ENCODE measurements at places on chromosomes 11 and 22.

DNA sequence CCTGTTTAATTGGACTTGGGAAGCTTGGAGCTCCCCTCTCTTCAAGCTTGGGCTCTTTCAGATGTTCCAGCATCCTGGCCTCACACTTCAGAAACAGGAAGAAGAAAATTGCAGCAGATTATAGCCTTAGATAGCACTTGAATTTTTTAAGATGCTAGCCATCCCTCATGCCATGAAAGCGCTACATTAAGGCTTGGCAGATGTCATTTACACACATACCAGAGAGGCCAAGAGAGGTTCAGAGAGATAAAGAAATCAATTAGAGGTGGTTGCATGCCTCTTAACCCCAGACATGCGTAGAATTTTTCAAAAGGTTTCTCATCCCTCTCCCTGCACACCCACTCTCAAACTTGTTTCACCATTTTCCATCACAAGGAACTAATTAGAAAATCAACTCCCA lies 31.9 kb upstream of the DBX1 start:
- no peak overlapping the region for H3K27ac ChIP-seq
- no peak overlapping the region for H3K4me3 ChIP-seq
- DNase-seq = no peak
- H3K27me3 ChIP-seq = peaks cover 3% of the 10 kb centered on the region
- H3K4me1 ChIP-seq = no peaks in the 10 kb centered on the region

GRCh38 chr22:36860821-36861659 lies at the start of gene NCF4:
Gene NCF4, plus strand, starts transcription at chr22:36861006. Its CDS starts 166 bp downstream, at chr22:36861172.
- peaks cover 1% of the 10 kb centered on the region for H3K27me3 ChIP-seq
- no peak within 1 kb of the TSS for H3K4me3 ChIP-seq
- no peak within 1 kb of the TSS for H3K27ac ChIP-seq
- DNase-seq = no peak
- H3K36me3 ChIP-seq = no peaks in the 10 kb centered on the region

DNA sequence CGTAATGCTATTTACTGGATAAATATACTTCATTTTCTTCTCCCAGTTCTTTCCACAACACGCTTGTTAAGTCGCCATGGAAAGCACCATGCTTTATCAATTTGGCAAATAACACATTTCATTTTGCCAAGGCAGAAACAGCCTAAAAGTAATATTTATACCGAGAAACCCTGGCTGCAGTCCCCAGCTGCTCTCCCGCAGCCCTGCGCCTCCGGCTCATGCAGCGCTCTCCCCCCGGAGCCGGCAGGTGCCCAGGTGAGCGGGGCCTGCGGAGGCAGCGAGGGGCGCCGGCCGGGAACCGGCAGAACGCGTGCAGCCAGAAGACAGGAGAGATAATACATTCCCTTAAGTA lies 681 bp upstream of the ARHGEF12 start:
- peaks cover 29% of the 10 kb centered on the region for H3K4me1 ChIP-seq
- peak overlapping the region; percentile 5 for H3K27ac ChIP-seq
- DNase-seq = no peak
- no peaks in the 10 kb centered on the region for H3K27me3 ChIP-seq
- H3K4me3 ChIP-seq = peak overlapping the region; percentile 89

- peaks cover 15% of the 10 kb centered on the region for H3K4me1 ChIP-seq
- peak overlapping the region; percentile 91 for H3K27ac ChIP-seq
- H3K27me3 ChIP-seq = no peaks in the 10 kb centered on the region
These were observed 311.8 kb downstream of the SBF2 start for GRCh38 chr11:9982127-9982795.

GRCh38 chr11:46345881-46346484 lies 1.3 kb upstream of the DGKZ start:
- no peak overlapping the region for H3K27ac ChIP-seq
- H3K4me1 ChIP-seq = peaks cover 11% of the 10 kb centered on the region
- DNase-seq = no peak
- H3K4me3 ChIP-seq = no peak overlapping the region
- 0 out of 2 replicates have a peak, but pooled peaks cover under 1% of the 10 kb centered on the region for H3K36me3 ChIP-seq
- H3K27me3 ChIP-seq = no peaks in the 10 kb centered on the region

DNA sequence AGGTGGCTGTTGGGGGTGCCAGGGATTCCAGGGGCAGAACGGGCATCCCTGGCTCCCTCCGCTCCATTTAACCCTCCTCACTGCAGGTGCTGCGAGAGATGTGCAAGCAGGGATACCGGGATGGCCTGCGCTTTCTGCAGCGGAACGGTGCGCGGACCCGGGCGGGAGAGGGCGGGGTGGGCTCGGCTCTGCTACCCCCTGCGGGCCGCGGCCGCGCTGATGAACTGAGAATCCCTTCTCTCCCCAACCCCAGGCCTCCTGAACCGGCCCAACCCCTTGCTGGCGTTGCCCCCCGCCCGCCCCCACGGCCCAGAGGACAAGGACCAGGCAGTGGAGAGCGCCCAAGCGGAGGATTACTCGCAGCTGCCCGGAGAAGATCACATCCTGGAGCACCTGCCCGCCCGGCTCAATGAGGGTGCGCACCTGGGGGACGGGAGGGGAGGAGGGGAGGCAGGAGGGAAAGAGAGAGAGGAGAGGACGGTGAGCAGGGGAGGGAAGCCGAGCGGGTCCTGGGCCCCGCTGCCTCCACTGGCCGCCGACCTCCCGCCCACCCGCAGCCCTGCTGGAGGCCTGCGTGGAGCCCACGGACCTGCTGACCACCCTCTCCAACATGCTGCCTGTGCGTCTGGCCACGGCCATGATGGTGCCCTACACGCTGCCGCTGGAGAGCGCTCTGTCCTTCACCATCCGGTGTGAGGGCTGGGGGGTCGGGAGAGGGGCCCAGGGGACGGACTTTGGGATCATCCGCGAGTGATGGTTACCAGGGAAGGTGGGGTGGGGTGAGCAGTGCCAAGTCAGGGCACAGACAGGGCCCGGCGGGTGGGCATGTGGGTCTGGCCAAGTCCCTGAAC lies 4.1 kb upstream of the CRACR2B start:
- no peak overlapping the region for H3K4me3 ChIP-seq
- no peak overlapping the region for H3K27ac ChIP-seq
- no peak for DNase-seq
- peaks cover 2% of the 10 kb centered on the region for H3K36me3 ChIP-seq
- H3K4me1 ChIP-seq = peaks cover 48% of the 10 kb centered on the region
- H3K27me3 ChIP-seq = no peaks in the 10 kb centered on the region

DNA sequence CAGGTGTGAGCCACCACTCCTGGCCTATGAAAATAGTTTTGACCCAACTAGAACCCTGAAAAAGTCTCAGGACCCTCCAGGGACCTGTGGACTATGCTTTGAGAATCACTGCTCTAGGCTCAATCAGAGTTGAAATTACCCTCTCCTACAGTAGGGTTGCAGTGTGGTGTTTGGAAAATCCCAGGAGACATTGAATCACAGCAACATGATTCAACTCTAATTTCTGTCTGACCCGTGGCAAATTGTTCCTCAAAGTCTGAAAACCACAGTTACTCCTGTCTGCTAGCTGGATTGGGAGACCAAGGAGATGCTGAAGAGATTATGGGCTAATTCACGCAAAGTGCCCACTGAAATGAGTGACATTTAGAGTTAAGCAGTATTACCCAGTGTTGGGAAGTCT lies 5.4 kb upstream of the MTMR3 start:
- H3K4me3 ChIP-seq = no peak overlapping the region
- no peak overlapping the region for H3K27ac ChIP-seq
- H3K27me3 ChIP-seq = no peaks in the 10 kb centered on the region
- no peak for DNase-seq
- no peaks in the 10 kb centered on the region for H3K4me1 ChIP-seq

DNA sequence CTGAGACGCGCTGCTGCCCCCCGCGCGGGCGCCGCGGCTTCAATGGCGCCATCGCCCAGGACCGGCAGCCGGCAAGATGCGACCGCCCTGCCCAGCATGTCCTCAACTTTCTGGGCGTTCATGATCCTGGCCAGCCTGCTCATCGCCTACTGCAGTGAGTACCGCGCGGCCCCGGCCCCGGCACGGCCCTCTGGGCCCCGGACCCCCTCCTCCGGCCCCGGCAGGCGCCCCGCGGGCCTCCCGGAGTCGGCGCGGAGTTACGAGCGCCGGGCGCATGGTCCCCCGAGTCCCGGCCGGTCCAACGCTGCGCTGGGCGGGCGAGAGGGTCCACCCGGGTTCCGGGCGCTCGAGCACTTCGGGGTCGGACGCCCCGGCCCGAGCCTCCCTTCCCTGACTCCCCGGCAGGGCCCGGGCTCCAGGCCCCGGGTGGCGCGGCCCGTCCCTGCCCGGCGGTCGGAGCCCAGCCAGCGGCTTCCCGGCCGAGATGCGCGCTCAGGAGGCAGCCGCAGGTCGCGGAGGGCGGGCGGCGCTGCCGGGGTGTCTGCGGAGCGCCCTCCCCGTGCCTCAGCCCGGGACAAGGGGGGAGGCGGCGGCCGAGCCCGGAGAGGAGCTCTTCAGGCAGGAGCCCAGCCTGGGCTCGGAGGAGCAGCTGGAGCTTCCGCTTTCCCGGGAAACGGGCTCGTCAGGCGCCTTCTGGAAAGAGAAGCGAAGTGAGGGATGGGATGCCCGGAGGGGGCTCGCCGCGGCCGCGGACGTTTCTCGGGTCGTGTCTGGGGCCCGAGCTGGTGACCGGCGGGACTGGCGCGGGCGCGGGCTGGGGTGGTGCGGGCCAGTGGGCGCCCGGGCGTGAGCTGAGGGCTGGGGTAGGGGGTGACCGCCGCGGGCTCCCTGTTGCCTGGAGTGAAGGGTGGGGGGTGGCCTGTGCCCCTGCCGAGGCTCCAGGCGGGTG lies 1337.8 kb downstream of the BRD1 start:
- H3K36me3 ChIP-seq = no peaks in the 10 kb centered on the region
- H3K27me3 ChIP-seq = no peaks in the 10 kb centered on the region
- H3K27ac ChIP-seq = no peak overlapping the region
- DNase-seq = no peak

GRCh38 chr11:34647131-34647530 lies 26.2 kb downstream of the EHF start:
- no peak for DNase-seq
- H3K4me1 ChIP-seq = peaks cover 20% of the 10 kb centered on the region
- H3K4me3 ChIP-seq = no peak overlapping the region
- no peaks in the 10 kb centered on the region for H3K27me3 ChIP-seq

GRCh38 chr11:1119604-1120146 lies 38.1 kb upstream of the MUC5AC start:
- no peak overlapping the region for H3K4me3 ChIP-seq
- no peaks in the 10 kb centered on the region for H3K27me3 ChIP-seq
- no peak overlapping the region for H3K27ac ChIP-seq

- H3K27me3 ChIP-seq = no peaks in the 10 kb centered on the region
- H3K36me3 ChIP-seq = no peaks in the 10 kb centered on the region
- peak overlapping the region; percentile 78 for H3K4me3 ChIP-seq
- peak; percentile 41 for DNase-seq
- peak overlapping the region; percentile 42 for H3K27ac ChIP-seq
- H3K4me1 ChIP-seq = no peaks in the 10 kb centered on the region
These were observed 320 bp downstream of the CLTCL1 start for GRCh38 chr22:19291218-19291579.

DNA sequence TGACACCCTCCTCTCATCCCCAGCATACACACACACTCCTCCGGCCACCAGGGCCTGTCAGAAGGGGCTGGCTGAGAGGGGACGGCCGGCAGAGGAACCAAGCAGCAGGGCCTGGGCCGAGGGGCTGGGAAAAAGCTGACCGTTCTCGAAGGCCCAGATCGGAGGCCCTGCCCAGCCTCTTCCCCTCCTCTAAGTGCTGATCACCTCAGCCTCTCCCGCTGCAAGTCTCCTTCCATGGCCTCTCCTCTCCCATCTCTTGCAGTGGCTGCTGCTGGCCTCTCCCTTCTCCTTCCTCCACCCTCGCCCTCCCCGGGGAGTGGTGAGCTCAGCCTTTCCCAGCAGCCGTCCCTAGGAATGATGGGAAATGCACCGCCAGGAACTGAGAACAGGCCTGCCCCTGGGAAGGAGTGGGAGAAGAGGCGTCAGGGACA lies 39.6 kb downstream of the ARRB1 start:
- no peak for DNase-seq
- H3K4me3 ChIP-seq = no peak overlapping the region
- no peaks in the 10 kb centered on the region for H3K36me3 ChIP-seq
- peak overlapping the region; percentile 70 for H3K27ac ChIP-seq

- H3K4me3 ChIP-seq = no peak overlapping the region
- H3K36me3 ChIP-seq = no peaks in the 10 kb centered on the region
- no peak overlapping the region for H3K27ac ChIP-seq
- DNase-seq = no peak
These were observed 1.3 kb downstream of the OR52D1 start for GRCh38 chr11:5489576-5490357.

DNA sequence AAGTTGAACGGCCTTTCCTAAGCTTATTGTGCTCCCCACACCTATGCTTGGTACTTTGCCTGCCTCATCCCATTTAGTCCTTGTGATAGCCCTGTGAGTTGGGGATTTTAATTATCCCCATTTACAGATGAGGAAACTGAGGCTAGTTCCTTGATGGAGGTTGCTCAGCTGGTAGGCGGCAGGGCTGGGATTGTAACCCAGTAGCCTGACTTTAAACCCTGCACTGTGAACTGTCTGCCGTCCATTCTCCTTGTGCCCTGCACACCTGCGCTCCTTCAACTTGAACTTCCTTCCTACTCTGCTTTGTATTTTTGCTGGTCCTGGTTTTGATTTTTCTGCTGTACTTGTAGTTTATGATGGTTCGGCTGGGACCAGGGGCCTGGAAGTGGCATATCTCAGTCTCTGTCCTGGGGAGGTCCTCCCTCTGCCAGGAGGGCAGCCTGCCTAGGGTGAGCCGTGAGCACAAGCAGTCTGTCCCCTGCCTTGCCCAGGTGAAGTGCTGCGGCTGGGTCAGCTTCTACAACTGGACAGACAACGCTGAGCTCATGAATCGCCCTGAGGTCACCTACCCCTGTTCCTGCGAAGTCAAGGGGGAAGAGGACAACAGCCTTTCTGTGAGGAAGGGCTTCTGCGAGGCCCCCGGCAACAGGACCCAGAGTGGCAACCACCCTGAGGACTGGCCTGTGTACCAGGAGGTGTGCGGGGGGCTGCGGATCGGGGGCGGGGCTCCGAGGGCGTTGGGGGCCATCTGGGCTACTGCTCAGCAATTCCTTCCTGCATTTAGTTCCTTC lies 52.4 kb downstream of the CD82 start:
- DNase-seq = peak; percentile 33
- H3K4me1 ChIP-seq = no peaks in the 10 kb centered on the region

- H3K27me3 ChIP-seq = no peaks in the 10 kb centered on the region
- no peaks in the 10 kb centered on the region for H3K4me1 ChIP-seq
- no peaks in the 10 kb centered on the region for H3K36me3 ChIP-seq
- H3K27ac ChIP-seq = no peak overlapping the region
These were observed 63.8 kb downstream of the ARHGAP8 start for GRCh38 chr22:44816141-44816540.

GRCh38 chr11:120539667-120540369 lies 28.3 kb downstream of the GRIK4 start:
- no peak overlapping the region for H3K4me3 ChIP-seq
- peaks cover 19% of the 10 kb centered on the region for H3K4me1 ChIP-seq
- H3K27me3 ChIP-seq = no peaks in the 10 kb centered on the region
- no peak for DNase-seq
- H3K27ac ChIP-seq = peak overlapping the region; percentile 65
